ENCODE measurements at places on chromosomes 3 and 15.

- no peak for DNase-seq
Observed at GRCh38 chr15:38128921-38129320, 123.7 kb upstream of the SPRED1 start.

DNA sequence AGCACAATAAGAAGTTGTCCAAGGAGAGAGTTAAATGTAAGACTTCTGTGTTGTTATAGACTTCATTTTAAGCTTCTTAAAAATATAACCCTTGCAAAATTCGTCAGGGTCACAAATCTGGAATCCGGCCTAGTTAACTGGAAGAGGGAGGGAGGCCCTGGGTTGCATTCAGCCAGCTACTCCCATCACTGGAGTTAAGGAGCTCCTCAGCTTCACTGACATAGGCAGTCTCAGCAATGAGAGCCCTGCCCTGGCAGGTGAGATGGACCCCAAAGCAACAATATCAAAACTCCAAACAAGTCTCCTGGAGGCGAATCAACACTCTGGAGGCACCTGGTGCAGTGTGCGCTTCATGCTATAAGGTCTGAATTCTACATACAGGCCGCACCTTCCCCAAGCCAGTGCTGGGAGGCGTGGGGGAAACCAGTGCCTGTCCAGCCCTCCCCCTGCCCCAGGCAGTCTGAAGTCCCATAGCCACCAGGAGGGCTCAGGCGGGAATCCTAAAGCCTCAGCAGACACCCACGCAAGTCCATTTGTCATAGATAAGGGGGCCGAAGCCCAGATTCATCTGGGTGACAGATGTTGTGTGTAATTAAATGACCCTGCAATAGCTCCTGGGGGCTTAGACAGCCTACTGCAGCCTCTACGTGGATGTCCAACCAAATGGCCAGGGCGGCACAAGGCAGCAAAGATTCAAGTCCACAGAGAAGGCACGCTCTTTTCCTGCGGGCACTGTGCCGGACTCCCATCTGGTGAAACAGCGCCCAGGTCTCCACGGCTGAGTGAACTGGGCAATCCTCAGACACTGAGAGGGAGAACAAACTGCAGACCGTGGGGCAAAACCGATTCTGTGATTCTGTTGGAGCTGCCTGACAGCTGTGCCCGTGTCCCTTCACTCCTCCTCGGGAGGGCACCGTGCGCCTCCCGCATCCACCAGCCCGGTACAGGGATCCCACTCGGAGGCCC, 64.9 kb downstream of the ATP10A start:
- no peak for DNase-seq

- peak; percentile 12 for DNase-seq
Observed at GRCh38 chr3:194854206-194854605, 168.5 kb downstream of the FAM43A start.

DNA sequence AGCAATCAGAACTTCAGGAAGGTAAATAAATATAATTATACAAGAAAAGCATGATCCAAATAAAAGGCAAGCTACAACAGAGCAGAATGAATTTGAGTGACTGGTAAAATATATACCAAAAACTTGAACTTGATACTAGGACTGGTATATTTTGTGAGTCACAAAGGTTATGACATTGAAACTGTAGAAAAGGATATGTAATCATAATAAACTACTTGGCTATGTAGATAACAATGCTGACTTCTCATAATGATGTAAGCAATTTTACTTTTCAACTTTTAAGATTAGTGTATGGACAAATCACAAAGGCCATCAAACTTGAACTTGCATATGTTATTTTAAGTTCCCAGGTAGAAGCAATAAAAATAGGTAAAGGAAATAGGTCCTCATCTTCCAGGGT, 384.5 kb upstream of the NECTIN3 start:
- no peak for DNase-seq

DNA sequence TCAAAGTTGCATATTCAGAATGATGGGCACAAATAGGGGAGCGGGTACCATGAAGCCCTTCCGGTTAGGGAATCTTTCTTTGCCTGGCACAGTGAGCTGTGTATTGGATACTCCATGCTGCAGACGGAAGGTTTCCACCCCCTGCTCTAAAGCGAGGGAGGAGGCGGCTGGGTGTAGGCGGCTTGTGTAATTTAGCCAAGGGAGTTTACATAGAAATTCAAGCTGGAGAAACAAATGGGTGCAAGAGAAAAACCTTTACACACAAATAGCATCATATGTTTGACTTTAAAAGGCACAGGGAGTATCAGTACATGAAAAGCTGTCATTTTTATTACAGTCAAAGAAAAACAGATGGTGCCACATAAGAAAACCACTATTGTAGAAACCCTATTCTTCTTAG, 59.3 kb upstream of the ADCY5 start:
- no peak for DNase-seq

GRCh38 chr3:11619946-11620652, 23.6 kb downstream of the VGLL4 start:
- DNase-seq, result no peak

DNA sequence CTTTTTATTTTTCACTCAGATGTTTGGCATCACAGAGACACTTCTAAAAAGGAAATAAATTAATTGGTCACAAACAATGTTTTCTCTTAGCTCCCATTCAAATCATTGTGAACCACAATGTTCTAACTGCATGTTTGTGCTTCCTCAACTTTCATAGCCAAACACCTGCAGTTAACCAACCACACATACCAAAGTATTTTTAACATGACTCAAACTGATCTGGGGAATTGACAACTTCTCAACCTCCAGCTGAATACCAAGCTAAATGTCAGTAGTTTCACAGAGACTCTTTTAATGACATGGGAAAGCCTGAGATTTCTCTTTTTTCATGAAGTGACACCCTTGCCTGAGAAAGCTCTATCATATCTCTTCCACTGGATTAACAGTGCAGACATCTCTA, 217.9 kb upstream of the MME start:
- no peak for DNase-seq

DNA sequence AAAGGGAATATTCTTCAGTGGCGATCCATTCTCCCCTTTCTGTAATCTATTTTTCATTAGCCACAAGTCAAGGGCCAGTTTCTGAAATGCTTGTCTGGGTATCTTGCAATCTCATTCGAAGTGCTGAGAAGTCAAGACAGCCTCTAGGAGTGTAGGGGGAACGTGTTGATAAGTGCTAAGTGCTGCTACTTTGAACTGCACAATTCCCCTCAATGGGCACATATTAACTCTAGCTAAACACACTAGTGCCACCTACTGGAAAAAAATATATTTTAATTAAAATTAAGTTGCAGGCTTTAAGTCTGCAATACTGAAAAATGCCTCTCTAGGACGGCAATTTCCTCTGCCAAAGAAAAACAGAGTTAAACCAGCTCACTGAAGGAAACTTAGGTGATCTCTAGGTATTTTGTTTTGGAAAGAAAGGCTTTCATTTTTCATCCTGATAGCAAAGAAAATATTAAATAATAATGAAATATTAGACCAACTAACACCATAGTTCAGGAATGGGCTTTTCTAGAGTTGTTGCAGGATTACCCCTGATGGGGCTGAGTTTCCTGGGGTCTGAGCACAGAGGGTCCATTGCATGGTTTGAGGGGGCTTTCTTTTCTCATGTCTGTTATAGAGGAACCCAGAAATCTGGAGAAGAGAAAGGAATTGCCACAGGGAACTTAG, 181.9 kb upstream of the KBTBD8 start:
- DNase-seq, result peak; percentile 72

DNA sequence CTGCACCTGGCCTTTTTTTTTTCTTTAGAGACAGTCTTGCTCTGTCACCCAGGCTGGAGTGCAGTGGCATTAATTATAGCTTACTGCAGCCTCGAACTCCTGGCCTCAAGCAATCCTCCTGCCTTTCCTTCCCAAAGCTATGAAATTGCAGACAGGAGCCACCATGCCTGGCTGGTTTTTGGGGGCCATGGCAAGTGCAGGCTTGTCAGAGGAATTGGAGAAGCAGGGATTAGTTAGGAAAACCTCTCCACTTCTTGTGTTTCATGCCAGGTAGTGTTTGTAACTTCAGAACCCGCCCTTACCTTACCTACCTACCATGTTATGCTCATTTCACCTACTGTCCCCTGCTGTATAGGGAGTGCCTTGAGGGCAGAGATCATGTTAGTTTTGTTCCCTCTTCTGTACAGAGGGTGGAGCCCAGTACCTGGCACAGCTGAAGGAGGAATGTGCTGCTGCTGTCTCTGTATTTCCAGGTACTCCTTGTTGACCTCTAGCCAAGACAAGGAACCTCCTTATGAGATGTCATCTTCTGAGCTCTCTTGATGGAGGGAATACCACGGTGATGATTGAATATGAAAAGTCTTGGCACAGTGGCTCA, 43.8 kb downstream of the TRAK1 start:
- no peak for DNase-seq

DNA sequence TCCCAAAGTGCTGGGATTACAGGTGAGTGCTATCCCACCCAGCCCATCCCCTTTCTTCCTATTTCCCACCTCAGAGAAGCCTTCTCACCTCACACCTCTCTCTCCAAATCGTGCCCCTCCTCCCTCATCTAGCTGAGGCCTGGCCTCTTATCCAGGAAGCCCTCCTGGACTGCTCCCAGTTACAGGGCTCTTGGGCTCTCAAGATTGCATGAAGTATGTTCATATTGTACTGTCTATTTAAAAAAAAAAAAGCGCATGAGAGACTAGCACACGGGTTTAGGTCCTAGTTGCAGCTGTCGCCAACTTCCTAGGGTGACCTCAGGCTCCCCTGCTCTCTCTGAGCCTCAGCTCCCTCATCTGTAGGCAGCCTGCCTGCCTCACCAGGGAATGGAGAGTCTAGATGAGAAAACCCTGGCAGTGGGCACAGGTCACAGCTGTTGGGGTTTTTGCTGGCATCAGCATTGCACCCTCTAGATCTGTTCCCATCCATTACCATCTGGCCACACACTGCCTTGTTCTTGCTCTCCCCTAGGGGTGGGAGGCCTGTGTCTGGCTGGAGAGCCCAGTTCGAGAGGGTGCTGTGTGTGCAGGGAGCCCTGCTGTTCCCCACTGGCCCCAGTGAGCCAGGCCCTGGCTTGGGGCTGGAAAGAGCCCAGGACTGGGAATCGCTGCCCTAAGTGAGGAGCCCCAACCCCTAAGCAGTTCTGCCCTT, 24.2 kb upstream of the C15orf39 start:
- no peak for DNase-seq

DNA sequence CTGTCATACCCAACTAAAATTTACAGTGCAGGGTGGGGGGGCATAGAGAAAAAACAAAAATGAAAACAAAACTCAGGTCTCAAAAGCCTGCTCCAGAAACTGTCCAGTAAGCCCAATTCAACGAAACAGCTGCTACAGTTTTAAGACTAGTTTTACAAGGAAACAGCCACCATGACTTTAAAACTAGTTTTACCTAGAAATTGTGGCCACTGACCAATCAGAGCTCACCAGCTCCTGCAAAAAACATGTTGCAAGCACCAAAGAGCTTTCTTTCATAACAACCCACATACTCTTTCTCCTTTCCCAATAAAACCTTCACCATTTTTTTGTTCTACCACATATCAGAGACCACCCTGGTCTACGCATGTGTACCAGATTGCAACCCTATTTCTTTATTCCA, 7.3 kb upstream of the CFAP91 start:
- DNase-seq, result no peak

DNA sequence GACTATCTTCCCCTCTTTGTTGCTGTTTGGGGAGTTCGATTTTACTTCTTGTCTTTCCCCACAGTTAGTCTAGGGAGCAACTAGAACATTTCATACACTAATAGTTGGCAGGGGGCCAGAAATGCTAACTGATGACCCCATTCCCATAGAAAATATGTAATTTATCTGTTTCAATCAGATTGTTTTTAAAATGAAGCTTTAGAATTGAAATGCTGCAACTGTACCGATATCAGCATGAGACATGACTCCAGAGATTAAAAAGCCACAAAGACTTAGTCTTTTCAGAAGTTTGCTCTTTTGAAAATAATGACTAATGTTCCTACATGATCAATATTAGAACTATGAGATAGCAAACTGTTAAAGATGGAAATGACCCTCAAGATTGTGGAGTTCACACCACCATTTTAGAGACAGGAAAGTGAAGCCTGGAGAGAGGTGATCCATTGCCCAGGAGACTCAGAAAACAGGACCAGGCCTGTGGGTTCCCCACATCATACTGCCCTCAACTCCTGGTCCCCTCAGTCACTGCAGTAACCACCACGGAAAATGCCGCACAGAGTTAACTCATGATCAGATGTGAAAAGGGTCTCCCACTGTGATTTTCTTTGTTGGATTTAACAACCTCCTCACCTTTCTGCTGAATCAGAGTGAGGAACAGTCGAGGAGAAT, 130.3 kb downstream of the CHDH start:
- no peak for DNase-seq

DNA sequence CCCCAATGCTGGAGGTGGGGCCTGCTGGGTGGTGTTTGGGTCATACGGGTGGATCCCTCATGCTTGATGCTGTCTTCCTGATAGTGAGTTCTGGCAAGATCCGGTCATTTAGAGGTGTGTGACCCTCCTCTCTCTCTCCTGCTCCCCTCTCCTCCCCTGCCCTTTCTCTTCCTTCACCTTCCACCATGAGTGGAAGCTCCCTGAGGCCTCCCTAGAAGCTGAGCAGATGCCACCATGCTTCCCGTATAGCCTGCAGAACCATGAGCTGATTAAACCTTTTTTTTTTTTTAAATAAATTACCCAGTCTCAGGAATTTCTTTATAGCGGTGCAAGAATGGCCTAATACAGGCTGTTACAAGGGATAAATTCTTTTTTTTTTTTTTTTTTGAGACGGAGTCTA, 36.3 kb upstream of the IQSEC1 start:
- no peak for DNase-seq

DNA sequence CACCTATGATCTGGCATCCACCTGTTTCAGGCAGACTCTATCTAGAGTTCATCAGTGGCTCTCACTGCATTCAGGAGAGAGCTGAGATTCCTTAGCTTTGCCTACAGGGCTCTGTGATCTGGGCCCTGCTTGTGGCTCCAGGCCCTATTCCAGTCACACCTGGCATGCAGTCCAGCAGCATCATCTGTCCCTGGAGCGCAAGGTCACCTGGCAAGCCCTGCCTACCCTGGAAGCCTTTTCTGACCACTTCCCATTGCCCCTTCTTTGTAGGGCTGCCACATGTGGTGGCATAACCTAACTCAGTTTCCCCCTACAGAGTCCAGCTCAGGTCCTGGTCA, 115.1 kb upstream of the PLXNA1 start:
- DNase-seq, result no peak

DNA sequence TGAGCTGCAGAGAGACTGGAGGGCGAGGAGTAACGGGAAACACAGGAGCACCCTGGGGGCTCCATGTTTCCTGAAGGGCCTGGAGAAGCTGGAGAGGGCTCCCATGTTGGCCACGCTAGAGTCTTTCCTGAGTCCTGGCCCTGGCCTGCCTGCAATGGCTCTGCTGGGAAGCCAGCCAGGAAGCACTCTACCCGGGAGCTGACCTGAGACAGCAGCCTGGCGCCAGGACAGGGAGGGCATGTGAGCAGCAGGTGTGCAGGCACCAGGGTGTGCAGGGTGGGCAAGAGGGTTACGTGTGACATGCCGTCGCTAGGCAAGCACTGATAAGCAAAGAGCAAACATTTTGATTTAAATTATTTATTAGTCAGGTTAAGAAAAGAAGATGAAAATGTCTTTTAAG, 301.4 kb downstream of the OCA2 start:
- DNase-seq, result no peak

All from fibroblast of the conjunctiva (primary cell).